ENCODE measurements at places on chromosomes 5 and 9. TPM values are rescaled to one million over a fixed set of nuclear protein-coding genes. Genes with fewer than 3 reads are reported as not detected.

GRCh38 chr5:179967489-179967888 is 59.8 kb upstream of the TBC1D9B start:
- no peak for DNase-seq

- DNase-seq = no peak
Measured at GRCh38 chr5:150398722-150399523, 13.8 kb downstream of the CD74 start.

The PTGDS gene
- total RNA-seq = not detected

The GOLM1 gene
- 142 TPM for total RNA-seq

DNA sequence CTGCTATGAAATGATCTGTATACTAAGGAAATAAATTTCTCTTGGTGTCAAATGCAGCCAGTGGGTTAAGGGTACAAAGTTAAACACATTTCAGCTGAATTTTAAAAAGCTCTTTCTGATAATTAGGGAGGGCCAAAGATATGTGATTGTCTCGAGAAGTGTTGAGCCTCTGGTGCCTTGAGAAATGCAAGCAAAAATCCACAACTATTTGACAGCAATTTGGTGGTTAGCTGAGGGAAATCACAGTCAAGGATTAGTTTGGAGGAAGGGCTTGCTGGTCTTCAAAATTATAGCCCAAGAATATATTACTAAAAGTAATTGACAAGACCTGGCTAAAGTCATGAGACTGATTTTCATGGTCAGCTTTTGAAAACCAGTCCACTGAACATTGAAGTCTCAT is 255.7 kb upstream of the PPP1R2B start:
- DNase-seq = no peak

DNA sequence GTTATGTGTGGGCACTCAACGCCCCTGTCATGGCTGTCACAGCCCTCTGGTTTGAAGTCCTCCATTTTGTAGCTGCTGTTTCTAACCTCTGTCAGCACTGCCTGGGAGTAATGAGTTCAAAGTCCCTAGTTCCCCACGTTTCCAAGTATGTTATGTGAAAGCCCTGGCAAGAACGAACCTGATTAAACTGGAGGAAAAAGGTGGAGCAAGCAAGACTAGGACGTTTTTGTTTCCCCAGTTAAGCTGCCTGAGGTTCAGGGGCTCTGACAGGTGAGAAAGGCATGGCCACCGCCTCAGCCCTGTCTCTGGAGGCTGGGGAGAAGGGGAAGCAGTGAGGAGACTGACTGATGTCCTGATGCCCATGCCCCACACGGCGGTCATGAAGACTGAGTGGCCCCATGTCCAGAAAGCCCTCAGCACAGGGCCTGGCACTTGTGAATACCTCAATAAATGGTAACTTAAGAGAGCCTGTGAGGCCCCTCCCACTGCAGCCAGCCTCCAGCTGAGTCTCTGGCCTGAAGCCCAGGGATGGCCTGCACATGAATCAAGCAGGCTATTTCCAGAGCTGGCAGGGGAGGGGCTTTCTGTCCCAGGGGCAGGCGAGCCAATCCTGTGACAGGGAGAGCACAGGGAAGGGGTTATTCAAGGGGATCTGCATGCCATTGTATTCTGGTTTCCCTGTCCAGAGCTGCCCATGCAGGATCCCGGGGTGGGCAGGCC is 61.8 kb downstream of the PFDN1 start:
- peak; percentile 93 for DNase-seq

The TAF11L10 gene
- not detected for total RNA-seq

DNA sequence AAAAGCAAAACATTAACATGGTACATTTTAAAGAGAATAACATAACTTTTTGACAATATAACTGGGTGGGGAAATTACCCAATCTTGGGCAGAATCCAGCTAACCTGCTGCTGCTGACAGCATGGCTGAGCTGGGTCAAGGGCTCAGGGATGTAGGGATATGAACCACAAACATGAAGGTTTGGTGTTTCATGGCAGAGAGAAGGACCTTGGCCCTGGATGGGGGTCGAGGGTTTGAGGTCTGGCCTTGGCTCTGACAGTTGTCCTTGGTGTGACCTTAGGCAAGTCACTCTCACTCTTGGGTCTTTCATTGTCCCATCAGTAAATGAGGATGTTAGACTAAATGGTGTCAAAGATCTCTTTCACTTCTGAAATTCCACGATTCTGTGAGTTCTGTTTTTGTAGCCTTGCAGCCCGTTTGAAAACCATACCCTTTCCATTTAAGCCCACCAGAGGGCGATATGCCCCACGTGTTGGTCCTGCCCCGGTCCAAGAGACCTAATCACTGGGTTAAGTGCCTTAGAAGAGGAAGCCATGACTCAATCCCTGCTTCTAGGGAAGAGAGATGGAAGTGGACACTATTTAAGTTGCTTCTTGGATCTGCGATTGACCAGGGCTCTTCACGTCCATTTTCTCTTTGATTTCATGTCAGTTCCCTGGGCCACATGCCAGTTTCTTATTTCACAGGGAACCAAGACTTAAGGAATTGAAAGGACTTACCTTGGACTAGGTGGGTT is 56.8 kb upstream of the TEX48 start:
- DNase-seq = peak; percentile 79

DNA sequence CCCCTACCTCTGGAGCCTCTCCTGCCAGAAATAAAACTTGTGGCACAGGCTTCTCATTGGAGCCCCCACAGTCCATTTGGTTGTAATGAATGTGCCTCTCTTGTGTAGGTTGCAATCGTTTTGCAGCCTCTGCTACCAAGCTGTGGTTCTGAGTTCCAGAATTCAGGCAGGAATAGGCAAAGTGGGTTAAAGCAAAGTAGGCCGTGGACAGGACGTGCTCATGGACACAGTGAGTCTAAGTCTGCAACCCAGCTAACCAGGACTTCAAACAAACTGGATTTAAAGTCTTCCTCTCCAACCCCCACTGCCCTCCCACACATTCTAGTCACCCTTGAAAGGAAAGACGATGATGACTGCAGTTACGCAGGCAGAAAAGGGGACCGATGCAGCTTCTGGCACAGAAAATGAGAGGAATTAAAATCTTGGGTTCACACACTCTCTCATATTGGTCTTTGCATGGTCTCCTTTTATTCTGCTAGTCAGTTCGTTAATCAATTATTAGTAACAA is 260.0 kb downstream of the PIK3R1 start:
- no peak for DNase-seq

DNA sequence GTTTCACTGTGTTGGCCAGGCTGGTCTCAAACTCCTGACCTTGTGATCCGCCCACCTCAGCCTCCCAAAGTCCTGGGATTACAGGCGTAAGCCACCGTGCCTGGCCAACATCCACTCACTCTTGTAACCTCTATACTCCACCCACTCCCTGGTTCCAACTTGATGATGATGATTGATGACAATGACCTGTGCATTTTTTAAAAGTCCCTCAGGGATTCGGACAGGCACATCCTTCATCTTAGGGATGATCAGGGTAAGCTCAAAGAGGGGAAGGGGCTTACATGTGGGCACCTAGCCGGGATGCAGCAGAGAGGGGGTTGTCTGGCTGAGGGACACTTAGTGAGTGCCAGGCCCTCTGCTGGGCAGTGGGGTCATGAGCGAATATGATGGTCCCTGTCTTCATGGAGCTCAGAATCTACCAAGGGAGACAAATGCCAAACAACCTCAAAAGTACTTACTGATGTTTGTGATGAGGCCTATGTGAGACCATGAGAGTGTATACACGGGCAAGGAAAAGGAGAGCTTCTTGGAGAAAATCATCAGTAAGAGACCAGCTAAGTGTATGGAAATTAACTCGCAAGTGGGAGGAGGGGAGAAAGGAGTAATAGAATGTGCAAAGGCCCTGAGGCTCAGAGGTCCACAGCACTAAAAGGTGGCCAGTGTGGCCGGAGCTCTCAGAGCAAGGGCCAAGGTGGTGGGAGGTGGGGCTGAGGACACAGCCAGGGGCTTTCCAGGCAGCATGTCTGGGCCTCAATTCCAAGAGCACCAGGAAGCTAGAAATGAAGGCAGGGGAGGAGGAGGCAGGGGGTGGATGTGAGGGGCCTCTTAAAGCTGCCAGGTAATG is 27.4 kb downstream of the LHX2 start:
- no peak for DNase-seq

The PCDHB4 gene
- total RNA-seq = 1.7 TPM

DNA sequence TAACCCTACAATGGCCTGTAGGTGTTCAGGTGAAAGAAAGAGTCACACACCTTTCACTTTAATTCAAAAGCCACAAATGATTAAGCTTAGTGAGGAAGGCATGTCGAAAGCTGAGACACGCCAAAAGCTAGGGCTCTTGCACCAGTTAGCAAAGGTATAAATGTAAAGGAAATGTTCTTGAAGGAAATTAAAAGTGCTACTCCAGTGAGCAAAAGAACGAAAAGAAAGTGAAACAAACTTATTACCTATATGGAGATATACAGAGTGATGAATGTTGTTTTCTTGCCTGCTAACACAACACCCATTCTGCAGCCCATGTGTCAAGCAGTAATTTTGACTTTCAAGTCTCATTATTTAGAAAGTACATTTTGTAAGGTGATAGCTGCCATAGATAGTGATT is 254.2 kb upstream of the SLC24A2 start:
- no peak for DNase-seq

Data from A172 (cell line).